ENCODE measurements at places on chromosomes 1 and 21.

DNA sequence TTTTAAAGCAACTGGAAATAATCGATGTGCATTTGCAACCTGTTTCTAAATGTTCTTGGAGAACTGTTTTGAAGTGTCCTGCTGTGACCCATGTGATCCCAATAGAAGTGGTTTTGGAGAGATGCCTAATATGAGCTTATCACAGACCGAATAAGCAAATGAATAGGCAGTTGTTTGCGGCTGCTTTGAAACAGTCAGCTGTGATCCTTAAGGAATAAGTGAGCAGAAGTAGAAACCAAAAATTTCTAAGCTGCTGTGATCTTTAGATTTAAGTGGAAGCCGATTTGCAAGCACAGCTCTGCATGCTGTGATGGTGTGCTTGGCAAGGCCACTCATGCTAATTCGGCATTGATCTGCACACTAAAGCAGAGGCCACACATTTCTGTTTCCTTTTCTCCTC, 329.5 kb upstream of the DUSP10 start:
- no peak for DNase-seq

- DNase-seq = no peak
Observed at GRCh38 chr1:215958841-215959240, 391.7 kb downstream of the KCTD3 start.

- DNase-seq = no peak
Observed at GRCh38 chr1:235902677-235903542, 36.2 kb upstream of the LYST start.

GRCh38 chr21:15275615-15276235, 210.9 kb upstream of the NRIP1 start:
- no peak for DNase-seq

GRCh38 chr1:29762635-29763034, 526.3 kb downstream of the PTPRU start:
- no peak for DNase-seq

GRCh38 chr1:13730291-13730690, 30.3 kb downstream of the PRDM2 start:
- DNase-seq = no peak

Data from MM.1S (cell line).